Sigmoid colon (tissue), 7 donors: ENCODE measurements at places on chromosomes 12 and 14. TPM values are rescaled to one million over a fixed set of nuclear protein-coding genes. Genes with fewer than 3 reads are reported as not detected.

TBX5 gene
- not detected for total RNA-seq

MDP1 gene
- total RNA-seq, result 30.5 TPM

BBOF1 gene
- 8.9 TPM for total RNA-seq

- DNase-seq, result no peak
- peaks cover 8% of the 10 kb centered on the region for H3K4me1 ChIP-seq
- no peak overlapping the region for H3K4me3 ChIP-seq
- no peak overlapping the region for H3K27ac ChIP-seq
These were observed 65.8 kb downstream of the NTN4 start for GRCh38 chr12:95724767-95725166.

GRCh38 chr12:52356031-52356761 is 11.1 kb downstream of the KRT85 start:
- H3K4me1 ChIP-seq, result no peaks in the 10 kb centered on the region
- H3K27me3 ChIP-seq, result no peaks in the 10 kb centered on the region
- no peak overlapping the region for H3K27ac ChIP-seq
- no peaks in the 10 kb centered on the region for H3K36me3 ChIP-seq
- H3K4me3 ChIP-seq, result no peak overlapping the region

DNA sequence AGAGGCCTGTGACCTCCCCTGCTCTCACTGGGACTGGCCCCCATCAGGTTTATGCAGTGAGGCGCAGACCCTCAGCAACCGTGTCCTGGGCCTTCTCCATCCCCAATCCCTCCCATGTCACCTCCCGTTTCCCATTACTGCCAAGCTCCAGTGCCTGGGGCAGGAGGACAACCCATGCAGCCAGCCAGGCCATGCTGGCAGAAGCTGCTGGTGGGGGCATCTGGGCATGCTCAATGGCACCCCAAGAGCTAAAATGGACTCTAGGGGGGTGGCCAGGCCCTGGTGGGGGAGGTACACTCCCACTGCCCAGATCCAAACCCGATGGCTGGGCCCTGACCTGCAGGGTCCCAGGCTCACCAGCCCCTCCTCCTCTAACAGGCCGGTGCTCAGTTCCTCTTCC is 20.5 kb upstream of the GPR132 start:
- H3K27ac ChIP-seq, result no peak overlapping the region
- no peaks in the 10 kb centered on the region for H3K36me3 ChIP-seq
- no peaks in the 10 kb centered on the region for H3K27me3 ChIP-seq
- H3K4me3 ChIP-seq, result no peak overlapping the region
- H3K4me1 ChIP-seq, result no peaks in the 10 kb centered on the region

DNA sequence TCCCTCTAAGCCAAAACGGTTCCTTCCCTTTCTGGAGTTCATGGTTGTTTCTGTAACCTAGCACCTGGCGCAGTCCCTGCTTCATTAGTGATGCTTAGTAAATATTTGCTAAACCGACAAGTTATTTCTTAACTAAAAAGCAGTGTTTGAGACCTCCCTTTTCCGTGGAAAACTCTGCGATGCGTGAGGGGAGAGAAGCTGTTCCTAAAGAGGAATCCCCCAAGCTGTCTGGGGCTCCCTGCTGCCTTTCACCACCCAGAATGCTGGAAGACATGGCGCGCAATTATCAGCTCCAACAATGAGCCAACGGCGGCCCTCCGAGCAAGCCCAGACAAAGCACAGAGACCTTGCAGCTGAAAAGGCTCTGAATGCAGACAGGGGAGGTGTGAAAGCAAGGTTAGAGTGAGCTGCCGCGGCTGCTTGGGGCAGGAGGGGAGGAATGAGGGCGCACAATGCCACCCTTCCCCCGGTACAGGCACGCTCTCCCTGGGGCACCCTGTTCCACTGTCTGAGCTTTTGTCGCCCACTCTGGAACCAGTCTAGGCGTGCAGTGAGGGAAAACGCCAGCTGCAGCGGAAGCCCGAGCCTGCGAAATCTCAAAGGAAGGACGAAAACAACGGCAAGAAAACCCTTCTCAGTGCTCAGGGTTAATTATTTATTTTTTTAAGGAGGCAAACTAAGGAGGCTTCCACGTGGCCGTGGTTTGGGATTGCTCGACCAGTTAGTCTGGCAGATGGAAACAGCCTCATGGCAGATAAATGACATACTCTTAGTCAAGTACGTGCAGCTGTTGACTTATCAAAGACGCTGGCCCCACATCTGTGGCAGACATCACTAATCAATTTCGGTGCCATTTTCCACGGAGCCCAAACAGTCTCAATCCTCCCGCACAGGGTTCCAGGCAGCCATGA is 66.3 kb downstream of the RBM19 start:
- no peaks in the 10 kb centered on the region for H3K27me3 ChIP-seq
- H3K4me1 ChIP-seq, result no peaks in the 10 kb centered on the region
- H3K4me3 ChIP-seq, result no peak overlapping the region
- no peak overlapping the region for H3K27ac ChIP-seq
